Lung (tissue), 17 donors: ENCODE measurements at places on chromosomes 7 and 10. TPM values are rescaled to one million over a fixed set of nuclear protein-coding genes. Genes with fewer than 3 reads are reported as not detected.

DNA sequence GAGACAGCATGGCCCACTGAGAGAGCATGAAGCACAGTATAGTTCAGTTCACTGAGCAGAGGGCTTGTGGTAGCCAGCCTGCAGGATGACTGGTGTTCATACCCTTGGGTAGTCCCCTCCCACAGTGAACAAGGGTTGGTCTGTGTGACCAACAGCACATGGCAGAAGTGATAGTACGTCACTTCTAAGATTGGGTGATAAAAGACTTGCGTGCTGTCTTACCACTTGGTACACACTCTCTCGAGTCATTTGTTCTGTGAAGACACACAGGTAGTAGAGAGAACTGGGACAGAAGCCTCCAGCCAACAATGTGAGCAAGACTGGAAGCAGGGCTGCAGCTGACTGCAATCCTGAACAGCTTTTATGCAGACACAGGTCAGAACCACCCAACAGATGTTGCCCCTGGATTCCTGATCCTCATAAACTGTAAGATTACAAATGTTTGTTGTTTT lies 14.6 kb downstream of the EPC1 start:
- DNase-seq: no peak
- H3K4me1 ChIP-seq: peaks cover 54% of the 10 kb centered on the region
- no peak overlapping the region for H3K27ac ChIP-seq
- H3K36me3 ChIP-seq: peaks cover 3% of the 10 kb centered on the region

DNA sequence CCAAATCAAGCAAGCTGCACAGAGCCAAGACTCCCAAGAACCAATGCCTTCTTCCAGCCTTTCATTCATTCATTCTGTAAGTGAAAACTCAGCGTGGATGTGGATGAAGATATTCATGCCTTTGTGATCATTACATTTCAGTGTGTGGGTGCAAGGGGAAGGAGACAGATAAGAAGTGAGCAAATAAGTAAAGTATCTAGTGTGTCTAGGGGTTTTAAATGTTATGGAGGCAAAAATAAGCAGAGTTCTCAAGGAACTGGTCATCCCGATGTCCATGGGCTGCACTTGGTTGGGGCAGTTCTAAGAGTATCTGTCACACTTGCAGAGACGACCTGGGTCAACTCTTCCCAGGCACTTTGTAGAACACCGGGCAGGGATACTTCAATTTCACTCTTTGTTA lies 149.1 kb downstream of the KIAA1217 start:
- no peaks in the 10 kb centered on the region for H3K36me3 ChIP-seq
- H3K4me3 ChIP-seq: no peak overlapping the region
- no peak for DNase-seq
- no peak overlapping the region for H3K27ac ChIP-seq
- H3K27me3 ChIP-seq: no peaks in the 10 kb centered on the region
- H3K4me1 ChIP-seq: no peaks in the 10 kb centered on the region

GRCh38 chr10:63197344-63198092 lies 64.4 kb downstream of the NRBF2 start:
- H3K4me3 ChIP-seq: no peak overlapping the region
- peaks cover 21% of the 10 kb centered on the region for H3K36me3 ChIP-seq
- no peaks in the 10 kb centered on the region for H3K4me1 ChIP-seq
- H3K27ac ChIP-seq: no peak overlapping the region

DNA sequence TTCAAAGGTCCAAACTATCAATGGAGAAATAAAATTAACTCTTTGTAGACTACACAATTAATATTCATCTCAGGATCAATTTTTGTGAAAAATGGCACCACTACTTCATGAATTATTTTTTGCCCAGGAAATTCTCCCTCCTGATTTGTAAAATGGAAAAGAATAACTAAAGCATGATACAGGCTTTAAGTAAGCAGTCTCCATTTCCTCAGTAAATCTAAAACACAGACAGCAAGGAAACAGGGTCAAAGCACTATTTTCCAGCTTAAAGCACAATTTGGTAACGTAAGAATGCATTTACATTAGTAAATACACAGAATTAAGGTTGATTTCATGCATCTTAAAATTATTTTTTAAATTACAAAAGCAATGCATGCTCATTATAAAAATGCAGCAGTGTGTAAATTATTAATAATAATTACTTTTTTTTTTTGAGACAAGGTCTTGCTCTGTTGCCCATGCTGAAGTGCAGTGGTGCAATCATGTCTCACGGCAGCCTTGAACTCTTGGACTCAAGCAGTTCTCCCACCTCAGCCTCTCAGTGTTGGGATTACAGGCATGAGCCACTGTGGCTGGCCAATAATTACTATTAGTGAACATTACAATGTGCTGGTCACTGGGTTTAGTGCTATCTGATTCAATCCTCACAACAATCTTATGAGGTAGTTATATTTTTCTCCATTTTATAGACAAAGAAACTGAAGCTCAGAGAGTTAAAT lies 26.1 kb upstream of the VCL start:
- H3K4me1 ChIP-seq: peaks cover 14% of the 10 kb centered on the region
- H3K27ac ChIP-seq: no peak overlapping the region
- DNase-seq: no peak

FMC1 gene
- total RNA-seq: 12.4 TPM

SH2D4B gene
- 0.12 TPM for total RNA-seq
